ENCODE measurements at places on chromosomes 12 and 14.

DNA sequence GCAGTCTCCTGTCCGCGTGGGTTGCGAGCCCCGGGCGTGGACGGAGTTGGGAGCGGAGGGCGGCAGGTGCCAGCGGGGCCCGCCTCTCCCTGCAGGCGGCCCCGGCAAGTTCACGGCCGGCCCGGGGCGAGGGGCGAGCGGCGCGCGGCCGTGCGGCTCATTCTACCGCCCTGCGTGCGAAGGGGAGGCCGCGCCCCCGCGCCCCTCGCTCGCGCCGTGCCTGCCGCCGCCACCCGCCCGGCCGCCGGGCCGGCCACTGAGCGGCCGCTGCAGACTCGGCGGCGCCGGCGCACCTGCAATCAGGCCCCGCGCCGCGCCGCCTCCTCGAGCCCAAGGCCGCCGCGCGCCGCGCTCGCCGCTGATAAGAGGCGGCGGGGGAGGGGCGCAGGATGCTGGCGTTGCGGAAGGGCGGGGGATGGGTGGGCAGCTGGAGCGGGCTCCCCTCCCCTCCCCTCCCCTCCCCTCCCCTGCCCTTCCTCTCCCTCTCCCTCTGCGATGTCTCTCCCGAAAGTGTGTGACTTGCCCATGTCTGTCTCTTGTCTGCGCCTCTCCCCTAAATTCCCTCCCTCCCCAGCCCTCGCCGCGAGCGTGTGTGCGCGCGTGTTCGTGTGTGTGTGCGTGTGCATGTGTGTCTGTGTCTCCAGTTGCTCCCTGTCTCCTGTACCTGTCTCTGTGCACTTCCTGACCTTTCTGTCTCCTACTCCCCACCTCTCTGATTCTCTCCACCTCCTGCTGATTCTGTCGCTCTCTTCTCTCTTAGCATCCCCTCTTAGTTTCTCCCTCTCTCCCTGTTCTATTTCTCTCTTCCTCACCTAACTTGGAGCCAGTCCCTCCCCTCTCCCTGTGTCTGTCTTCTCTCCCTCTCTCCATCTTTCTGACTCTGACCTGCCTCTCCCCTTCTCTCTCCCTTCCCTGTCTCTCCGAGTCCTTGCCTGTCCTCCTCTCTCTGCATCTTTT is 768.1 kb upstream of the TBX3 start:
- DNase-seq: peak; percentile 64

DNA sequence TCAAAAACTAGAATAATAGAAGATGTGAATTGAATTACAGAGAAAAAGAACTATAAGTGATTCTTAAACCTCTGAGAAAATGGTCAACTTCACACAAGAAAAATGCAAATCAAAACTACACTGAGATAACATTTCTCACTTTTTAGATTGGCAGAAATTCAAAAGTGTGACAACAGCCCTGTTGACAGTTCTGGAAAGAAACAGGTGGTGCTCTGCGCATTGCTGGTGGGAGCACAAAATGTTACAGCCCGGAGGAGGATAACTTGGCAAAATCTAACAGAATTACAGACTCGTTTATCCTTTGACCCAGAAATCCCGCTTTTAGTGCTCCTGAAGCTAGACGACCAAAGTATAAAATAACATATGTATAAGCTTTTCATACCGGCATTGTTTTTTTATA is 222.5 kb upstream of the CNTN1 start:
- no peak for DNase-seq

DNA sequence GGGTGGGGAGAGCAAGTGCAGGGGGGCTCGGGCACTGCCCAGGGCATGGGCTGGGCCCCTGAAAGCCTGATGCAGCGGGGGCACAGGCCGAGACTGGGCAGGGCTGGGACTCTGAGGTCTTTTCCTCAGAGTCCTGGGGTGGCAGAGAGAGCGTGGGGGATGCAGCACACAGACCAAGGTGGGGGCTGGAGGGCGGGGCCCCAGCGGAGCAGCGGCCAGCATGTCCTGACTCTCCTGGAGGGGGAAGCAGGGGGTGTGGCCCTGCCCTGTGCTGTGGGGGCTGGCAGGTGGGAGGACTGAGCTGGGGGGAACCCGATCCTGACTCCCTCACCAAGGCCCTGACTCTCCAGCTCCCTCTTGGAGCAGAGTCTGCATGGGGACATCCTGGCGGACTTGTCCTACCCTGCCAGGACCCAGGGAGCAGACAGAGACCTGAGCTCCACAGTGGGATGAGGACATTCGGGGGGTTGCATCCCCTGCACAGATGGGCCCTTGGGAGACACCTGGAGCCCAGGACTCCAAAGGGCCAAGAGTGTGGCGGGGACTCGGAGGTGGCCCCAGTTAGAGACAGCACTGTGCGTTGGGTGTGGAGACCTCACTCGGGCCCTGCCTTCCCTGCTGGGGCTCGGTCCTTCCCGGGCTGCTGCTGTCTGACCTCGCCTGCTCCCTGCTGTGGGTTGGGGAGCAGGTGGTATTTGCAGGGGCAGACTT is 326.1 kb downstream of the TMEM121 start:
- DNase-seq: peak; percentile 5

DNA sequence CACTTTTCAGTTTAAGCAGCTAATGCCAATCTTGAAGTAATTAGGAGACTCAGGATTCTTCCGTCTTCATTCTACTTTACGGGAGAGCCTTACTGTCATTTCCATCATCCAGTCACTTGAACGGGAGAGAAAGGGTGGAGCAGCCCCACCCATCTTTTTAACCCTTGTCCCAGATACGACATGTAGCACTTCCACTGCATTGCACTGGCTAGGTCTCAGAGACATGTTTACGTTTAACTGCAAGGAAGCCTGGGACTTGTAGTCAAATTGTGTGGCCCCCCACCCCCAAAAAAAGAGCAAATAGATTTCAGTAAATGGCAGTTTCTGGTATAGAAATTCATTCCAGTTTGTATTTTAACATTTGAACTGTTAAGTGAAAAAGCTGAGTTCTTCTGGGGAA is 46.1 kb upstream of the SYT1 start:
- DNase-seq: no peak

GRCh38 chr12:2043054-2043453 is 9.7 kb upstream of the CACNA1C start:
- no peak for DNase-seq

- no peak for DNase-seq
Observed at GRCh38 chr12:130973109-130973508, 19.4 kb downstream of the ADGRD1 start.

DNA sequence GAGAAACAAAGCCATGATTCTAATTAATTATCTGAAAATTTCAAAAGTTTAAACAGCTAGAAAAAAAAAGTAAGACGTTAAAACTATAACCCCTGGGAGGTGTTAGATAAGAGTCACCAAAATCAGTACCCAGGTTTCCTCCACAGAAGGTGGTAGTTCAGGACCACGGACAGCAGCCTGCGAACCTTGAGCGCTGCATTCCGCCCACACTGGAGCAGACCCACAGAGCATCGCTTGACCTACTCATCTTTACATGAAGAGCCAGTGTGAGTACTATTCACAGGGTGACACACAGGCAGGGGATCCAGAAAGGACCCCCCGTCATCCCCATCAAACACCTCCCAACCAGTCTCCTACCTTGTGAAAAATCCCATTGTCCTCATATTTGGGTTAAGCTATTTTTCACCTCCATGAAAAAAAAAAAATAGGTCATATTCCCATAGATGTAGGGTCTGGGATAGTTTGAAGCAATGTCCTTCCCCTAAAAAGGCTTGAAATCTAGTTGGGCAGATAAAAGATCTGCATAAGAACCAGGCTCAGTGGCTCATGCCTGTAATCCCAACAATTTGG is 8.8 kb upstream of the CHGA start:
- DNase-seq: peak; percentile 75

DNA sequence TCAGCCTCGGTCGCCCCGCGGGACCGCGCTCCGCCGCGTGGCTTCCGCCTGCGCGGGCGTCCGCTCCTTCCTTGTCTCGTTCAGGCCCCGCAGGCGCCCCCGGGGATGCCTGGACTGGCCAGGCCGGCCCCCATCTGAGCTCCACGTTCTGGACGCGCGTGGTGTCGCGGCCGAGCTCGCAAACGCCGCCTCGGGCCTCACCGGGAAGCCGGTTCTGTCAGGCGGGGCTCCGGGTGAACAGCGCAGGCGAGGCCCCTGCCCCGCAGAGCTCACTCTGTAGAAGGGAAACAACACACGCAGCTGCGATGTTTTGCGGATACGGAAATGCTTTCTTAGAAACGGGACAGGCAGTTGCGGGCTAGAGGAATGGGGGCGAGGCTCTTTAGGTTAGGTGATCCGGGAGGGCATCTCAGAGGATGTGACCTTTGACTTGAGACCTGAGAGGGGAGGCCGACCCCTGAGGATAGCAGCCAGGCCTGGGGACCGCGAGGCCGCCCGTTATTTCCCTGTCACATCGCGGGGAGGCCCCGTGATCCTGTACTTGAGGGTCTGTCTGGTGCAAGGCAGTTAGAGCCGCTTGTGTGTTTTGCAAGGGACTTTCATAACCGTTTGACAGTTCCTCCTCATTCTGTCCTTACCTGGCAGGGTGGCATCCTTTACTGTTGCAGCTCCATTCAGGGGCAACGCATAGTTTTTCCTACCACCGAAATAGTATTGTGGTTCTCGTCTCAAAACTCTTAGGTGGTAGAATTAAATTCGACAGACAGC is 584 bp downstream of the VRK1 start:
- DNase-seq: peak; percentile 39

DNA sequence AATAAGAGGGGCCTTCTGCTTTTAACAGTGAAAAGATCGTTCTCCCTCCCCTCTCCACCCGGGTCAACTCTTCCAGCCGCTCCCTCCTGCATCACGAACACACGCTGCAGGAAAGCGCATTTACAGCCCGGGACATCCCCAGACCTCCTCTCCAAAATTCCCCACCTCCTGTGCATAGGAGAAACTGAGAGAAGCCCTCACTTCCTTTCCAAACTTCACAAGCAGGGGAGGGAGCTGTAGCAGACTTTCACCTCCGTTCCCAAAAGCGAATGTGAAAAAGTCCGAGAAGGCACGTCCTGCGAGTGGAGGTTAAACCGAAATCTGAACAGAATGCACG is 513 bp downstream of the BCAT1 start:
- no peak for DNase-seq

- peak; percentile 50 for DNase-seq
Observed at GRCh38 chr14:94907626-94908261, 137.8 kb upstream of the GSC start.

DNA sequence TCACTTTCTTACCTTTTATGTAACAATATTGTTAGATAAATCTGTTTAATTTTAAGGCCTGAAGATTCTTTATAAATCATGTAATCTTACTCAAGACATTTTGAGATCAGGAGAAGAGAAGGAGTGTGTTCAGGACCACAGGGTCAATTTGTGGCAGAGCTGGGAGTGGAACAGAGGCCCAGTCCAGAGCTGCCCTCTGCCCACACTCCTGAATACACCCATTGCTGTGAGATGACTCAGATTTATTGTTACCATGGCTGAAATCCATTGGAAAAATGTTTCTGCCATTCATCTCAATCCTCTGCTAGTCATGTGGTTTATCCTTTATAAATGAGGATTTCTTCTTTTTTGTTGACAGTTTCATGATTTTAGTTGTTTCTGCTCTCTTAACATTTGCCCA is 100.5 kb upstream of the STXBP6 start:
- DNase-seq: no peak

DNA sequence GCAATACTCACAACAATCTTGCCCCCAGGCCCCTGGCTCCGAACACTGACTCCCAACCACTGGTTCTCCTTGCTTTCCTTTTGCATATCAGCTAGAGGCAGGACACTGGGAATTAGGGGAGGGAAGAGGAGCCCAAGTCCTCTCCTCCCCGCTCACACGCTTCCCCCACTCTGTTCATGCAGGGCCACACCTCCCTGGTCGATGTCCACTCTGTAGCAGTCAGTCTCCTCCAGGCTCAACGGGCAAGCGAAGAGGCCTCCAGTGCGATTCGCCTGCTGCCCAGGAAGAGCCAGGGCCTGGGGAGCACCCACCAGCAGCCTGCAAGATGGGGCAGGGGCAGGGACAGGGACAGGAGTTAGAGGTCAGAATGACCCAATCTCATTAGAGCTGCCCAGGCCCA is 4.8 kb downstream of the ITGA7 start:
- no peak for DNase-seq

DNA sequence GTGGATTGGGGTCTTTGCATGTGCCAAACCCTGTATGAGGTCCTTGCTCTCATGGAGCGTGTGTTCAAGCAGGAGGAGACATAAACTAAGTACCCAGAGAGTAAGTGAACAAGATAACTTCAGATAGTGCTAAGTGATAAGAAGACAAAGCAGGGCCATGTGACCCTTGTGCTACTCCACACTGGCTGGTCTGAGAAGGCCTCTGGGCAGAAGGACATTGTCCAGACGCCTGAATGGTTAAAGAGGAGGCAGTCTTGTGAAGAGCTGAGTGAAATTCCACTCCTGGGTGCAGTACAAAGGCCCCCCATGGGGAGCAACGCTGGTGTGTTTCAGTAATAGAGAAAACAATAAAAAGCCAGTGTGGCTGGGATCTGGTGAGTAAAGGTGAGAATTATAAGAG is 93.3 kb upstream of the RIC8B start:
- no peak for DNase-seq

DNA sequence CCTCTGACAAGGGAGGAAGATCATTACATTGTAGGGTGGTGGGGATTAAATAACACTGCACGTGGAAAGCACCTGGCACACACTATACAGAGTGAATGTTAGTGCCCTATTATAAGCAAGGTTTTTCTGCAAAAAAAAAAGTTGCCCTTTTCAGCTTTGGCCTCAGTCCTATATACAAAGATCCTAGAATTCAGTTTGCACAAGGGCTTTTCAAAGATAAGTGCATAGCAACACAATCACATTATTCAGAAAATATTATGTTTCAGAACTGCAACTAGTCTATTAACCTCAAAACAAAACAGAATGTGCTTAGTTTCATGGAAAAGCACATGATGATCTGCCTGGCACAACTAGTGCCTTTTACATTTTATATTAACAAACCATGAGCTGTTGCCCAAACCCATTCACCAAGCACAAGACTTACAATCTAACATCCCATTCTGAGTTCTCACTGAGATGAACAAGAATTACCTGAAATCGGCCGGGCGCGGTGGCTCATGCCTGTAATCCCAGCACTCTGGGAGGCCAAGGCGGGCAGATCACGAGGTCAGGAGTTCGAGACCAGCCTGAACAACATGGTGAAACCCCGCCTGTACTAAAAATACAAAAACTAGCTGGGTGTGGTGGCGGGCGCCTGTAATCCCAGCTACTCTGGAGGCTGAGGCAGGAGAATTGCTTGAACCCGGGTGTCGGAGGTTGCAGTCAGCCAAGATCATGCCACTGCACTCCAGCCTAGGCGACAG is 1.8 kb downstream of the TM7SF3 start:
- no peak for DNase-seq

- DNase-seq: no peak
Observed at GRCh38 chr12:54229624-54230212, 40.9 kb upstream of the SMUG1 start.
